ENCODE measurements at places on chromosomes 7 and 10.

DNA sequence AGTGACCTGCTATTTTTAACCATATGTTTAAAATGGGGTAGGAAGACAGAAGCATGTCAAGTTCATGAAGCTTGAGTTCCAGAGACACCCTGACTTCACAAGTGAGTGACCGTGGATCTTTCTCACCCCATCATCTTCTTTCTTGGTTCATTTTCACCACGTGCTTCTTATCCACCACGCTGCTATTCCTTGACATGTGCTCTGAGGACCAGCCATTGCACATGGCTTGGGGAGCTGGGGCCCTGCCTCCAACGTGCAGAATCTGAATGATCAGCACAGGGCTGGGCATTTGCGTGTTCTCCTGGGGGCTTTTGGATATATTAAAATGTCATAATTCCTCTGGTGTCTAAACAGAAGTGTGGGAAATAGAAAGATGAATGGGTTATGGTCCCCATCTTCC lies 25.0 kb upstream of the GTPBP4 start:
- no peak for DNase-seq

GRCh38 chr7:76372984-76373833 lies 14.4 kb upstream of the YWHAG start:
- no peak for DNase-seq

DNA sequence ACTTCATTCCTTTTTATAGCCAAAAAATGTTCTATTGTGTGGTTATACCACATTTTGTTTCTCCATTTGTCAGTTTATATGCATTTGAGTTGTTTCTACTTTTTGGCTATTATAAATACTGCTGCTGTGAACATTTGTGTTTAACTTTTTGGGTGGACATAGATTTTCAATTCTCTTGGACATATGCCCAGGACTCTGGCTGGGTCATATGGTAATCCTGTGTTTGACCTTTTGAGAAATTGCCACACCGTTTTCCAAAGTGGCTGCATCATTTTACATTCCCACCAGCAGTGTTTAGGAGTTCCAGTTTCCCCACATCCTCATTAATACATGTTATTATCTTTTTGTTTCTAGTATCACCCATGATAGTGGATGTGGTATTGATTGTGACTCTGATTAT lies 39.4 kb downstream of the CSGALNACT2 start:
- DNase-seq = no peak

- DNase-seq = no peak
These were observed 187.1 kb downstream of the KIF20B start for GRCh38 chr10:89888321-89889070.

GRCh38 chr7:88289564-88290025 lies 17.1 kb downstream of the STEAP4 start:
- DNase-seq = no peak

- no peak for DNase-seq
These were observed 14.8 kb downstream of the CYP26A1 start for GRCh38 chr10:93088466-93088865.

DNA sequence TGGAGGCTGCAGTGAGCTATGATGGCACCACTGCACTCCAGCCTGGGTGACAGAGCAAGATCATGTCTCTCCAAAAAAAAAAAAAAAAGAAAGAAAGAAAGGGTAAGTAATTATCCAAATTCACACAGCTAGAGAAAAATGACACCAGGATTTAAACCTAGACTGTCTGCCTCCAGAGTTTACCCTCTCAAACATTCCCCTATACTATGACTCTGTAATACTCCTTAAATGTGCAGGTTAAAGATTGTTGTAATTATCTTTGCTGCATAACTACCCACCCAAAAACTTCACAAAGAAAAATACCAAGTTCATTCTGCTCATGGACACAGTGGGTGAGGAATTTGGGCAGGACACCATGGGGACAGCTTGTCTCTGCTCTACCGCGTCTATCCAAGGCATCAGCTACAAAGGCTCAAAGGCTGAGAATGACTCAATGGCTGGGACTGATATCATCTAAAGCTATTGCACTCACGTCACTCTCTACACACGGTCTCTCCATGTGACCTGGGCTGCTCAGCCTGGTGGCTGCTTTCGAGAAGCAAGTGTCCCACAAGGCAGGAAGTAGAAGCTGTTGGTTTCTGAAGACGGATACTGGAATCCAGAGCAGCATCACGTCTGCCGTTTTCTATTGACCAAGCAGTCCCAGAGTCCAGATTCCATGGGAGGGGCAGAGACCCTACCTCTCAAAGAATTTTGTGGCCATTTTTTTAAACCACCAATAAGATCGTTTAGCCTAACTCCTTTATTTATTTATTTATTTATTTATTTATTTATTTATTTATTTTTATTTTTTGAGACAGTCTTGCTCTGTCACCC lies 185.7 kb upstream of the AUTS2 start:
- no peak for DNase-seq

- DNase-seq = no peak
These were observed 42.7 kb upstream of the PLEKHA1 start for GRCh38 chr10:122331615-122332446.

DNA sequence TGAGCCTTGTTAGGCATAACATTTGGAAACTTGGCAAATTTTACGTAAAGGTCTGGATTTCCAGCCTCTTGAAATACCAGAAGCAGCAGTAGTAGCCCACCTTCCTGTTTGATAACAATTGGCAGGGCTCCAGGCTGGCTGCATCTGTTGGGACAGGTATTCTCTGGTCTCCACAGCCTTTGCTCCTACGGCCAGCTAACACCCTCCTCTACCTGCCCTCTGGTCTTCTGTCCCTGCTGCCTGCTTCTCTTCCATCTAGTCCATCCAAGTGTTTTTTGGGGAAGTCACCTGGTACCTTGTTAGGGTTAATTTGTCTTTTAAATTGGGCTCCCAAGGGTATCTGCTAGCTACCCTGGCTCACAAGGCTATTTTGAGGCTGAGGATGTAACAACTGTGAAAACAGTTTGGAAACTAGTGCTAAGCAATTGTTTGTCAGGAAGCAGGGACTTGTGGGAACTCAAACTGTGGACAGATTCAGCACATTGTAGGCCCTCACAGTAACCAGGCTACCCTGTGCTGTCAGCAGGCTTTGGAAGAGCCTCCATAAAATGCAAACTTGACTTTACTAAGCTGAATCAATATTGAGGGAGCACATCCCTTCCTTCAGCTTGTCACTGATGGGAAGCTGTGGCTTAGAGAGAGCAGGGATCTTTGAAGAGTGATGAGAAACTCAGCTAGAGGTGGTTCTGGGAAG lies 8.5 kb downstream of the RPS24 start:
- DNase-seq = no peak

- DNase-seq = no peak
These were observed 108.4 kb upstream of the BTBD16 start for GRCh38 chr10:122162671-122163173.

GRCh38 chr7:108280136-108280535 lies 150.0 kb upstream of the LAMB4 start:
- DNase-seq = no peak

DNA sequence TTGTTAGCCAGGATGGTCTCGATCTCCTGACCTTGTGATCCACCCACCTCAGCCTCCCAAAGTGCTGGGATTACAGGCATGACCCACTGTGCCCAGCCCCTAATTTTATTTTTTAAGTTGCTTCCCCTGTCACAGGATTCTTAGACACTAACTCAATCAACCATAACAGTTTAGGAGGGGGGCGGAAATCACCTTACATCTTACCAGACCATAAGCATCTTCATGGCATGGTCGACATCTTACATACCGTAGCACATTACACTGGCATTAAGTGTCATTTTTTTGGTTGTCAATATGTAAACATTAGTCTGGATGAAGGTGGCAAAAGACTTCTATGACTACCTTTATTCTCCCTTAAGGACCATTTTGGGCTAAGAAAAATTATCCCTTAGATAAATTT lies 95.6 kb downstream of the TRIM24 start:
- no peak for DNase-seq

- no peak for DNase-seq
These were observed 8.0 kb downstream of the CCDC186 start for GRCh38 chr10:114166043-114166442.

DNA sequence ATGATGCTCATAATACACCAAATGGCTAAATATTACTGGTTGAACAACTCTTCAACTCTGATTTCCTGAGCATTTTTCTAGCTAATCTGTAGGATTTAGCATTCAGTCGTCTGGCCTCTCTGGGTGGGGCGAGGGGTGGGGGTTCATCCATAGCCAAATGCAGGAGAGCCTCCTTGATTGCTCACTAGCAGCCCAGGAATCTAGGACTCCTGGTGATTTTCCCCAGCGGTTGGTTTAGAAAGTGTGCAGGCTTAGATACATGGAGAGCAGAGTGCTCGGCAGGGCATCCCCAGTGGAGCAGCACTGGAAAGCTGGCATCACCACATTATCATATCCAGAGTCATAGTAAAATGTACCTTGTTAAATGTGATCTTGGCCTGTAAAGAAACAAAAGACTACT lies 136.1 kb downstream of the DYNC1I1 start:
- no peak for DNase-seq

Data from CD4-positive, alpha-beta T cell treated with Interleukin-15 for 4 hours (primary cell).